ENCODE measurements at places on chromosomes 2 and 18.

GRCh38 chr2:1758171-1758570 is 13.9 kb upstream of the PXDN start:
- no peak for DNase-seq

DNA sequence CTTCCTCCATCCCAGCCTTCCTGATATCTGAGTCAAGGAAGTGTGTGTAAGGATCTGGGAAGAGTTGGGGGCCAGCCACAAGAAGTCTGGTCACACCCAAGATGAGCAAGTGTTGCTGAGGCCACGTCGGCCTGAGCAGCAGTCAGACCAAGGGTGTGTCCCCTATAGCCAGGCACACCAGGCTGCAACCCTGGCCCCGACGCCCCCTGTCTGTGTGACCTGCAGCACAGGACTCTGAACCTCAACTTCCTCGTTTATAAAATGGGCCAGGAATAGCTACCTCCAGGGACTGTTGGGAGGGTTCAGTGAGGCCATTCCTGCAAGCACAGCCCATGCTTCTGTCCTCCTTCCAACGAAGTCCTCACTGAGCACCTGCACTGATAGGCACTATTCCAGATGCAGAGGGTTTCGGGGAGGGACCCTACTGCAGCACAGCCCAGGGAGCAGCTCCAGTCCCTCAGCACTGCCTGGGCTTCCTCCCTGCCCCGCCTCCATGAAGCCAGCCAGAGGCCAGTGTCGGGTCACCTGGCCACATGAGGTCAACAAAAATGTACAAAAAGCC is 13.3 kb downstream of the LIMS2 start:
- DNase-seq: no peak

GRCh38 chr18:8030201-8030600 is 463.1 kb downstream of the PTPRM start:
- DNase-seq: no peak

DNA sequence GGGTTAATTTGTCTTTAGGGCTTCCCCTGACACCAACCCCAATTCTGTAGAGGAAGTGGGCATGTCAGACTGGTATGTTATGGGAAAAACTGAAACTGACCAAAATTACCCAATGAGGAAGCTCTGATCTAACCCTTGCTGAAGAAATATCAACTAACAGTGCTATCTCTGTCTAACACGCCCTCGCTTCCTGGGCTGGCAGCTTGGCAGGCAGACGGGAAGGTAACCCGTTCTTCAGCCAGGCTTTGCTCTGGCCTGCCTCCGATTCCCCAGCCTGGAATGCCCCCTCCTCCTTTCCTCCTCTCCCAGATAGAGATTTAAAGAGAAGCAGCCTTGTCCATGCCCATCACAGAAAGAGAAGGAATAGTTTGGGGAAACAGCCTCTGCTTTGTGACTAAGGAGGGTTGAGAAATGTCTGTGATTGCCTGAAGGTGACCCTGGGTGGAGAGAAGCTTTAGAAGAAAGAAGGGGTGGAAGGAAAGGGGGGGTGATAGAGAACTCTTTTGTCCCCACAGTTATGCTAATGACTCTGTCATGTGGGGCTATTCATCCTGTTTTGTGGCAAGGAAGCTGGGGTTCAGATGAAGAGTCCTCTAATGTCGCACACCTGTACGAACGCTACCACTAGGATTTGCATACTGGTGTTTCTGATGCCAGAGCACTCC is 15.4 kb downstream of the HK2 start:
- peak; percentile 30 for DNase-seq

DNA sequence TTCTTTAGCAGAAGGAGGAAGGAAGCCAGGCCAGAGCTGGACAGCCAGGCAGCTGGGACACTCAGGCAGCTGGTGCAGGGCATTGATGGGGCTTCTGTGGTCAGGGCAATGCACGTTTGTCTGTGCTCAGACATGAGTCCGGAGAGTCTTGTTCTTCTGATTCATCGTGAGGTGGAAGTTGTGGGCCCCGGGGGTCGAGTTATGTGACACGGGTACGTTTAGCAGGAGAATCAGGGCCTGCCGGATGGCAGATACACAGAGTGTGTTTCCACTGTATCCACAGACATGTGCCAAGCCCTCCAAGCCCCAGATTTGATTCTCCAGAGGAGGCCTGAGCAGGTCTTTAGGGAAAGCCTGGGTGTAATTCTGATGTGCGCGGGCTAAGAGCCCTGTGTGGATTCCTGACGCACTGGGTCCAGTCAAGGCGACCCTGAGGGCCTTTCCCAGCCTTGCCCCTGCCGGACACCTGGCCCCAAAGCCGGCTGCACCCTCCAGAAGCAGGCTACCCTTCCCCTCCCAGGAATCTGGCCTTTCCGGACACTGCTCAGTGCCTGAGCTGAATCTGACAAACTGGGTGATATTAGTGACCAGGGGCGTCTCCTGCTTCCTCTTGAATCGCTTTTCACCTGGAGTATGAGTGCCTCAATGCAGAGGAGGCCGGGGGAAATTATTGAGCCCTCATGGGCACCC is 10.1 kb downstream of the ARHGEF4 start:
- no peak for DNase-seq

DNA sequence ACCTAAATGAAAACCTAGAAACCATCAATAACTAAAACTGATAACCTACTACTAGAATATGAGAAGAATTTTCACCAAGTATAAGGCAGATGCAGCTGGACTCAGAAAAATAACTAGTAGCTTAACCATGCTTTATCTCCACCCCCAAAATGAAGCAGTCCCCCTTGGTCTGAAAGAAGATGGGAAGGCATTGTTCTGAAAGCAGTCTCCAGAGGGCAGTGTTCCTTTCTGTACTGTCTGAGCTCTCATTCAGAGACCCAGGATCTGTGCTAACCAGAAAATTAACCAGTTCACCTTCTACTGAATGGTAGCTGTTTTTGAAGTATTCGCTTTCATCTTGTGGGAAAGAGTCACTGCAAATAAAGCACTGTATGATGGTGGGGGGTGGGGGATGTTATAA is 273.0 kb downstream of the PDE11A start:
- no peak for DNase-seq

DNA sequence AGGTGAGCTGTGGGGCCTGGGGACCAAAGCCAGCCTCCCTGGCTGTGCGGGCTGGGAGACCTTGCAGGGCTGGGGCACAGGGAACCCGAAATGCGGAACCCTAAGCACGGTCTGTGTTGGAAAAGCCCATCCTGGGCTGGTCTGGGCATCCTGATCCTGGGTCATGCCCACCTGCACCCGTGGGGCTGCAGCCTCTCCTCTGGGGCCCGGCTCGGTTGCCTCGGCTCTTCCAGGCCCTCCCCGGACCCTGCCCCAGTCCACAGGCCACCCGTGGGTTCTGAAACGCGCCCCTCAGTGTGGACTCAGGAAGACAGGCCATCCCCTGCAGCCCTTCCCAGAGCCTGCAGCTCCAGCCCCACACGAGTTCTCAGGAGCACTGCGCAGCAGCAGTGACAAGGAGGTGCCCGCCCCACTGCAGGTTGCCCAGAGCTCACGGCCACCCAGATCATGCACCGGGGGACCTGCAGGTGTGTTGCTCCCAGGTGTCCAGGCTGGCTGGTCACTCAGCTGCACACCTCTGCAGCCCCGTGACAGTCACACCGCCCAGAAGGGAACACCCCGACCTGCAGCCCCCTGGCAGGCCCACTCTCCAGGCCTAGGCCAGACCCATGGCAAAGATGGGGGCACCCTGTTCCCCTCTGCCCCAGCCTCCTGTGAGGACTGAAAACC is 12.2 kb upstream of the NFATC1 start:
- DNase-seq: no peak

GRCh38 chr2:221943076-221943810 is 355.6 kb downstream of the PAX3 start:
- no peak for DNase-seq

DNA sequence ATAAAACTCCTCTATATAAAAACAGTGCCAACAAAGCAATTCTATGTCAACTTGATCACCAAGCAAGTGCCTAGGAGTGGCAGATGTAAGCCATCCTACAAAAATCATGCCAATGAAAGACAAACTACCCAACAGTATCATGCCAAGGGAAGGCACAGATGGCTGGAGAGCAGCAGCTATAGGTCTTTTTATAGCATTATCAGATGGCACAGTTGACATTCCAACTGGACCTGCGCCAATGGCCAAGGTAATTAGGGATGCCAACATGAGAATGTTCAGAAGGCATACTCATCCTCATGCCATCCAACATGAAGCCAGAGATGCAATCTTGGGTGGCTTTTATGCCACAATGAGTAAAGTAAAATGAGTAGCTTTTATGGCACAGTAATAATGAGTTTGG is 237.3 kb downstream of the OTX1 start:
- DNase-seq: no peak

DNA sequence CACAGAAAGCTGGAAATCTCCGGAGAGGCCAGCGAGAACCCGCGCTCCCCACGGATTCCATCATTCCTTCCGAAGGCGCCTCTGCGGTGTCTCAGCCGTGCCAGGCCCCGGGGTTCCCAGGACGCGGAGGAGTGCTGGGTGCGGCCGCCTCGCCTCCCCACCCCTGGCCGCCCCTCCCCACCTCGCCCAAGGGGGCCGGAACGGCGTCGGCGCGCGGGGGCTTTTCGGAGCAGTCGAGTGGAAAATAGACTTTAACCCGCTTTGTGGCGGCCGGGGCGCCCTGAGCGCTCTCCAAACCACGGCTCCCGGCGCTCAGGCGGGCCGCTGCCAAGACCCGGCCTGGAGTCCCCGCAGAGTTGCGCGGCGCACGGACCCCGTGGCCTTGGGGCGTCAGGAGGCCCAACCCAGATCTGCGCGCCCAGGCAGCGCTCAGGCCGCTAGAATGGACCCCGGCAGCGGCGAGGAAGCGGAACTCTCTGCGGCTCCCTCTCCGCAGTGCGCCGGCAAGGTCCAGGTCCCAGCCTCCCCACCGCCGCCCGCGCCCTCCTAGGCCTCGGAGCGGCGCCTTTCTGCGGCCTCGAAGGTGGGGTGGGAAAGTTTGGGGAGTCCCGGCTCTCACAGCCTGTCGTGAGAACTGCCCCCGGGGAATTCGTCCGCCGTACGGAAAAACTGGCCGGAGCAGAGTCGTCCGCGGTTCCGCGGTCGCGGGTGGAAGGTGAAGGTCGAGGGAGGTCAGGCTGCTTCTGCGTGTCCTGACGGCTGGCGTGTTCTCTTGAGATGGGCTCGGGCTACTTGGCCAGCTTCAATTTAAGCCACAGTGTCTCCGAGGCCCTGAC is 1.2 kb upstream of the EMX1 start:
- no peak for DNase-seq

GRCh38 chr2:209426432-209426831 is 2.6 kb downstream of the MAP2 start:
- DNase-seq: no peak

DNA sequence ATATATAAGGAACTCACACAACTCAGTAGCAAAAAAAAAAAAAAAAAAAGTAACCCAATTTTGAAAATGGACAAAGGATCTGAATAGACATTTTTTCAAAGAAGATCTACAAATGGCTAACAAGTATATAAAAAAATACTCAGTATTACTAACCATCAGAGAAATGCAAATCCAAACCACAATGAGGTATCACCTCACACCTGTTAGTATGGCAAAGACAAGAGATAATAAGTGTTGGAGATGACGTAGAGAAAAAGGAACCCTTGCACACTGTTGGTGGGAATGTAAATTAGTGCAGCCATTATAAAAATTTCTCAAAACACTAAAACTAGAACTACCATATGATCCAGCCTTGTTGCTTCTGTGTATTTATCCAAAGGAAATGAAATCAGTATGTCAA is 5.8 kb upstream of the CNDP1 start:
- no peak for DNase-seq

- DNase-seq: no peak
Observed at GRCh38 chr2:191150230-191150599, 579 bp downstream of the STAT4 start.

GRCh38 chr2:225806105-225806504 is 406.6 kb downstream of the NYAP2 start:
- DNase-seq: no peak

- no peak for DNase-seq
Observed at GRCh38 chr2:57908736-57909161, 137.9 kb upstream of the VRK2 start.

DNA sequence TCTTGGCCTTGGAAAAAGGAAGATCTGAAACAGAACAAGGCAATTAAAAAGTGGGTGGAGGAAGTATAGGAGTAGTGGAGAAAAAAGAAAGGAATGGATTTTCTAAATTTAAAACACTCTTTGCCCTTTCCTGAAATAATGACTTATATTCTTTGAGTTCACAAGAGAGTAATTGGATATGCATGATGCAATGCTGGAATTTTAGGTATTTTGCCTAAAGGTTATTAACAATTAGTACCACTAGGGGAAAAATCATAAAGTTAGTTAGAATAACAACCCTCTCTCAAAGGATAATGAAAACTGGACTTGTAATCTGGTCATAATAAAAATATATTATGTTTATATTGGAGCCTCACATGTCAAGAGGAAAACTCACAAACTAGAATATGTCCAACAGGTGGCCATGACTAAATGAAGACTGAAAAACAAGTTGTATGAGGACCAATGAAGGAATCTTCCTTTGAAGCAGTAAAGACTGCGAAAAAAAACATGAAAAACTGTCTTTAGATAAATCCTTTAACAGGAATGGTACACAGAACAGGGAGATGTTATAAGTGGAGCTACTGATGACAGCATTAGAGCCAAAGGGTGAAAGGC is 281.8 kb downstream of the NCKAP5 start:
- DNase-seq: no peak
